ENCODE measurements at places on chromosomes 2 and 18.

DNA sequence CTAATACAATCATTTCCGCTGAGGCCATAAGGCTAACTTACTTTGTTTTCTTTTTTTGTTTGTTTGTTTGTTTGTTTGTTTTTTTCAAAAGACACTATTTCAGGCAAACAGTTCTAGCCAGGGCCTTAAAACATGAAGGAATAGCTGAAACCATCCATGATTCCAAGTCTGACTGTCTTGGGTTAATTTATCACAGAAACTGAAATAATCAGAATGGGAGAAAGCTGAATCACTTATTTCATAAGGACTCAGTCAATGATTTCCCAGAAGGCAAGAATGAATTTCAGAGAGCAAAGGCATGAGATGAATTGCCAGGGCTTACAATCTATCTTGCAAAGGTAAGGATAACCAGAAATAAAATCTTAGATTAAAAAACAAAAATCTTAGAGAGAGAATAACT lies 1315.1 kb downstream of the SUCLG1 start:
- no peak for DNase-seq

GRCh38 chr18:54958704-54959625 lies at the start of gene CCDC68:
CCDC68 (minus strand) TSS chr18:54959461; CDS start chr18:54942791, 16,670 bp downstream.
- DNase-seq, result peak; percentile 23

DNA sequence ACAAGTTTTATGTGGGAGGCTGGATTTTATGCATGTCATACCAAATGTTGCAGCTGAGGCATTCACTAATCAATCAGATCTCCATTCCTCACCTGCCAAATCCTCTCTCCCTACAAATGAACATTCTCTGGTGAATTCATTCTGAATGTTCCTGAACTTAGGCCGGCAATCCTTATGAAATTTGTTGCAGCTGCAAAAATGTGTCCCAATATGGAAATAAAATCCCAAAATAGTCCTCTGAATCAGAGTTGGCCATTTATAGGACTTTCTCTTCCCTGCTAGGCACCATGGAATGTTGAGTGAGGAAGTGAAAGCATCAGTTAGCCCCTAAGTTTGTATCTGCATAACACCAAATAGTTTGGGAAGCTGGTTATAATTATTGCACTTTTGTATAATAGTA lies 25.6 kb downstream of the GCA start:
- DNase-seq, result no peak

GRCh38 chr18:67517444-67517765 lies 885 bp upstream of the DSEL start:
- DNase-seq, result peak; percentile 45

All from GM23248 (cell line).